ENCODE measurements at places on chromosomes 13 and 19. TPM values are rescaled to one million over a fixed set of nuclear protein-coding genes. Genes with fewer than 3 reads are reported as not detected.

Gene MAST3
- total RNA-seq, result 1.2 TPM

Gene FBXL12
- 23.4 TPM for total RNA-seq

Gene EBPL
- 116 TPM for total RNA-seq

Gene CDX2
- 0.37 TPM for total RNA-seq

Gene RFXAP
- total RNA-seq, result 12.6 TPM

Gene ZNF536
- total RNA-seq, result not detected

Gene SLC10A2
- not detected for total RNA-seq

GRCh38 chr13:20980899-20981298 lies 78.4 kb upstream of the XPO4 start:
- no peak for DNase-seq

GRCh38 chr13:31503626-31504025 lies 235.7 kb upstream of the RXFP2 start:
- no peak for DNase-seq

- no peak for DNase-seq
Observed at GRCh38 chr13:41827507-41828213, 133.2 kb downstream of the VWA8 start.

DNA sequence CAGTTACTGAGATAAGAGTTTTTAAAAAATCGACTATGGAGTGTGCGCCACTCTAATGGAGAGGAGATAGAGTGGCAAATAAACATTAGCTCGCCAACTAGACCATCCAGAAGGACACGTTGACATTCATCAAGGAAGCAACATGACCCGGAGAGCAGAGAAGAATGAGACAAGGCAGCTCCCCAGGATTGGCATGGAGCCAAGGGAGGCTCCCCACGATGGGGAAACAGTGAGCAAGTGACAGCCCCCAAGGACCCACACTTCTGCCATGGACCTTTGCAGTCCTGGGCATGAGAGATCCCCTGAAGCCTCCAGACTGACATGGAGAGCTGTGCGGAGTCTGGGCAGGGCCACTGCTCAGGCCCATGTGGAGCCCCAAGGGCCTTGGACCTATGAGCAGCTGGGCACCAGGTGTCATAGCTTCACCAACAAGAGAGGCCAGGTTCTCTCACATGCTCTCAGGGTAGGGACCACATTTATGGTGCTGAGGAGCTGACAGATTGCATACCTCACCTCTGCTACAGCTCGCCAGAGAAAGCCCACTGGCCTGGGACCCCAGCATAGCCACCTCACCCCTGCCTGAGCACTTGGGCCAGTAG lies 6.7 kb downstream of the SIGLEC6 start:
- DNase-seq, result no peak

DNA sequence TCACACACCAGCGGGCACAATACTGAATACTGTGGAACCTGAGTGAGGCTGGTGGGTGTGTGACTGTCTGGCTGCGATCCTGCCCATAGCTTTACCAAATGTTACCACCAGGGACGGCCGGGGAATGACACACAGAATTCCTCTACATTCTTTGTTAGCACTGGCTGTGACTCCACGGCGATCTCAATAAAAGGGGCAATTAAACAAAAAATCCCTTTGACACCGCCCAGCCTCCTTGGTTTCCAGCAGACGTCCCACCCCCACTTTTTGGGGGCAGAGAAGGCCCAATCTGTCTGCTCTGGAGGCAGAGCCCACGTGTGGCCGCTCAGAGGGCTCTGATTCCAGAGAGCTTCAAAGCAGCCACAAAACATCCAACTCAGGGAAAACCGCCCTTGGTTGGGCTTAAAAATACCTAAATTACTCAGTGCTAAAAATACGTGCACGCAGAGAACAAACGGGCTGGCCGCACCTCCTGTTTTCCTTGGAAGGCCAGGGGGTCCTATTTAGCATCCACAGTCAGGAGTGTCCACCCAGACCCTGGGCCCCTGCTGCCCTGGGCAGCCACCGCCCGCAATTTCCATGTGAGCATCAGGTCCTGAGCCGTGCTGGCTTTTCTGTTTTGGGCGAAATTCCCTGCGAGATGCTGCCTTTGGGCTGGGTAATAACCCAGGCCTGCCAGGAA lies 47.8 kb downstream of the GADD45B start:
- peak; percentile 61 for DNase-seq

DNA sequence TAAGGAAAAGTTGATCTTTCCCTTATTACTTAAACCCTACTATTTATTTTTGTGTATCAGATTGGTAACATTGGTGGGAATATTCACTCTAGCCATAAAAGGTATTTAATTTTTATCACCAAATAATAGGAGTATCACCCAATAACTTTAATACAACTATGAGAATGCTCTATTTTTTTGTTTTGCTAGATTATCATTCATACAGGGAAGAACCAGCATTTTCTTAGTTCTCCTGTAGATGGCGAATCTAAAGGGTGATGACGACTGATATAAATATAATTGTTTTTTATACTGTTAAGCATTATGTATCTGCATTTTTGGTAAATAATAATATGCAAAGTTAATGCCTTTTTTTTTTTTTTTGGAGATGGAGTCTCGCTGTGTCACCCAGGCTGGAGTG lies 7.9 kb upstream of the FRY start:
- no peak for DNase-seq

DNA sequence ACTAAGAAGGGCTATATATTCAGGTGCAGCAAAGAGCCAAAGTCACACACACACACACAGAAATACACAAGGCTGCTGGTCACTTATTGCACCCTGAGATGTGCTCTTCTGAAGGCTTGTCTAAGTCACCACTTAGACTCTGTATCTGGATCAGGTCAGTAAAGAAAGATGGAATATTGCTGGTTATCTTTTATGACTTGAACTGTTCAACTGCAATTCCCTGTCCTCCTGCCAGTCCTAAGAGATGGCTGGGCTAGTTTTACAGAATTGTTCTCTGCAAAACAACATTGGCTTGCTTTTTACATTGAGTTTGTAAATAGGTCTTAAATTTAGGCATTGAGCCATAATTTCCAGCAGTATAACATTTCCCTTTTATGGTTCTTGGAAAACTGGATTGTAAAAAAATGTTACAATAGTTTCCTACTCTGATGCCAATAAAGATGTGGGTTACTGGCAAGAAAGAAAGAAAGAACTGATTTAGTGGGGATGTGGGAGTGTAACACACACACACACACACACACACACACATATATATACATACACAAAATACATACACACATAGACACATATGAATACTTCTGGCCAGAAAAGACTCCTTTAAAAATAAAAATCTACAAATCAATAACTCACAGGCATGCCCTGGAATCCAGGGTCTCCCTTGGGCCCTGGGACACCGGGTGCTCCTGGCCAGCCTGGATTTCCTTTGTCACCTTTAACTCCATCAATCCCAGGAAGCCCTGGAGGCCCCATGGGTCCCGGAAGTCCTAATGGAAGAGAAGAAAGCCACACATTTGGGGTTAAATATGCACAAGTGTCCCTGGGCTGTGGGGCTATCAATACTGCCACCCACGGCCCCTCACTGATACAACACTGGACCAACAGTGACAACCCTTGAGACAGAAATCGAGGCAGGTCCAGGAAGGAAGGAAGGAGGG lies 137.7 kb downstream of the COL4A1 start:
- no peak for DNase-seq

DNA sequence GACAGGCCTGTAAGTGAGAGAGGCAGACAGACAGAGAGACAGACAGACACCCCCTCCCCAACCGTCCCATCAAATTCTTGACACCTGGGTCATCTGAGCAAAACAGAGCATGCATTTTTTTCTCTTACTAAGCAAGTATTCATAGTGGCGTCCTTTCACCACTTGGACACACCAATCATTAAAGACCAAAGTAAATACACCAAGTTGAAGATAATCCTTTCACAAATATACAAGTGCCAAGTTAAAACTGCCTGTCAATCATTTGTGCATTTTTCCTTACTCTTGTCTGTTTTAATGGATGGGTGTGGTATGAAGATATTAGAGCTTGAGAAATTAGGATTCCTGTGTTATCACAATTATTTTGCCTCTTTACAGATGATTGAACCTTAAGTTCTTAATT lies 337.3 kb downstream of the ATP8A2 start:
- no peak for DNase-seq

DNA sequence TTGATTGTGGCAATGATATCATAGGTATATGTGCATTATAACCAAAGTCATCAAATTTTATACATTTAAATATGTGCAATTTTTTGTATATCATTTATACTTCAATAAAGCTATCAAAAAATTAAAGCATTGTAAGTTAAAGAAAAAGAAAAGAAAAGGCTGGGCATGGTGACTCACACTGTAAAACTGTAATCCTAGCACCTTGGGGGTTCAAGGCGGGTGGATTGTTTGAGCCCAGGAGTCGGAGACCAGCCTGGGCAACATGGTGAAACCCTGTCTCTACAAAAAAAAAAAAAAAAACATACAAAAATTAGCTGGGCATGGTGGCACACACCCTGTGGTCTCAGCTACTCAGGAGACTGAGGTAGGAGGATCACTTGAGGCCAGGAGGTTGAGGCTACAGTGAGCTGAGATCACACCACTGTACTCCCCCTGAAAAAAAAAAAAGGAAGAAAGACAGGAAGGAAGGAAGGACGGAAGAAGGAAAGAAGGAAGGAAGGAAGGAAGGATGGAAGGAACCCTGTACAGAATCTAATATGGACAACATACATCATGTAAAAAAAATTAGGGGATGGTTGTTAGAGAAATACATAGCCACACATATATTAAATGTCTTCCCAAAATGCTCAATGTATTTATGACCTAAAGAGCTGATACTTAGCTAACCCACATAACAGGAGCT lies 21.7 kb upstream of the SLC25A30 start:
- DNase-seq, result no peak

GRCh38 chr13:111076155-111077013 lies 38.7 kb upstream of the ARHGEF7 start:
- DNase-seq, result no peak

GRCh38 chr13:94656766-94657165 lies 55.1 kb downstream of the GPR180 start:
- DNase-seq, result no peak

- DNase-seq, result peak; percentile 58
Observed at GRCh38 chr13:103403148-103403740, 337.0 kb upstream of the SLC10A2 start.

- peak; percentile 85 for DNase-seq
Observed at GRCh38 chr19:6056801-6057650, 53.3 kb downstream of the RFX2 start.

GRCh38 chr13:37194428-37194861 lies 89.0 kb upstream of the CSNK1A1L start:
- DNase-seq, result no peak

GRCh38 chr19:42455086-42455485 lies 12.3 kb upstream of the CXCL17 start:
- no peak for DNase-seq

GRCh38 chr13:53198017-53198416 lies 169.4 kb downstream of the OLFM4 start:
- no peak for DNase-seq

GRCh38 chr13:42612021-42612765 lies 38.2 kb downstream of the TNFSF11 start:
- no peak for DNase-seq

DNA sequence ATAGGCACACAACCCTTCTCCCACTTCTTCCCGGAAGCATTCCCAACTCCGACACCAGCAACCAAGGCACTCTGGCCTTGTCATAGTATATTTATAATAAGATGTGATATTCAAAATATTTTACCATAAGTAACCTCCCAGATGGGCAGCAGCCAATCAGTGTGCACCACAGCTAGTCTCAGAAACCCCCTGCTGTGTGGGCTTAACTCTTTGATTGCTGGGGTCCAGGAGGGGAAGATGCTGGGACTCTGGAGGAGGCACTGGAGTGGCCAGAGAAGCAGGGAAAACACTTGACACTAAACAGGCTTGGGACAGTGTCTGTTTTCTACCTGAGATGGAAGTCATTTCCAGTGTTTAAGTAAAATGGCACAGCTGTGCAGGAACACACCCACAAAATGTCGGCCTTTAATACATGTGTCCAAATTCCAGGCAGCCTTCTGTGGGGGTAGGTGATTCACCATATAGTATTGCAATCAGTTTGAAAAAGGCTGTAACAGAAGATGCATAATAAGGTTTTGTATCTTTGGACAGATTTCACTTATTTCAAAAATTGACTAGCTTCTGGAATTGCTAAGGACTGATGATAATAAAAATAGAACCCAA lies 100.7 kb downstream of the MBNL2 start:
- no peak for DNase-seq

DNA sequence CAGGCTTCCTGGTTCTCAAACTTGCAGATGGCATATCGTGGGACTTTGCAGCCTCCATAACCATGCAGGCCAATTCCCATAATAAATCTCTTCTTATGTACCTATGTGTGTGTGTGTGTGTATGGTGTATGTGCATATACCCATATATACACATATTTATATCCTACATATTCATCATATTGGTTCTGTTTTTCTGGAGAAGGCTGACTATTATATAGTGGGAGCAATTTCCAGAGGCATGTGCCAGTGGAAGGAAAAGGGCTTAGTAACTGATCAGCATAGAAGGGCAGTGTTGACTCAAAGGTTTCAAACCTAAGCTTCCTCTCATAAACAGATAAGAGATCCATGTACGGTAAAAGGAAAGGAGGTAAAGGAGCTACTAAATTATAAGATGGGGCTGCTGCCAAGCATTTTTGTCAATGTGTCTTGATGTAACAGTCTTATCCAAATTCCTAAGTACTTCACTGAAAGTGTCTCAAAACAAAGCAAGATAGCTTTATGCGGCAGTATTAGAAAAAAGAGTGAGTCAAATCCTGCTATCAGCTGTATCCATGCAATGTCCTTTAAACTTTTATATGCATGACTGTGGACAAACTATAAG lies 432.1 kb downstream of the TBC1D4 start:
- no peak for DNase-seq

- DNase-seq, result no peak
Observed at GRCh38 chr19:10920781-10921180, 7.7 kb downstream of the YIPF2 start.
